ENCODE measurements at places on chromosomes 2 and 18.

- no peak for DNase-seq
Measured at GRCh38 chr2:105278654-105279053, 37.1 kb downstream of the GPR45 start.

- no peak for DNase-seq
Measured at GRCh38 chr18:32380559-32380958, 90.1 kb downstream of the GAREM1 start.

DNA sequence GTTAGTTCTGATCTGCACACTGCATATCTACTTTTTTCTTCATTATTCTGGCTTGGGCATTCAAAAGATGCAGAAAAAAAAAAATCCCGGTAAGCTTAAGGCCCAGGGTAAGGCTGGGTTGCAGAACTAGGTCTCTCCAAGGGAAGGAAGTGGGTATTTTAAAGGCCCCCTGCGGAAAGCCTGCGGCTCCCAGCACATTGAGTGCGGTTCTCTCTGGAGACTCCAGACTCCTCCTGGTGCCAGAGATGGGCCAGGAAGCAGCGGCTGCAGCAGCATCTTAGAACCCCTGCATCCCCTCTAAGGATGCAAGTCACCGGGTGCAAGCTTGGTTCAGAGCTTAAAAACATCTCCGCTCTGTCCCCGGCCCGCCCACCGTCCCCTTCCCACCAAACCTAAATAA is 49.5 kb downstream of the TGIF1 start:
- no peak for DNase-seq

DNA sequence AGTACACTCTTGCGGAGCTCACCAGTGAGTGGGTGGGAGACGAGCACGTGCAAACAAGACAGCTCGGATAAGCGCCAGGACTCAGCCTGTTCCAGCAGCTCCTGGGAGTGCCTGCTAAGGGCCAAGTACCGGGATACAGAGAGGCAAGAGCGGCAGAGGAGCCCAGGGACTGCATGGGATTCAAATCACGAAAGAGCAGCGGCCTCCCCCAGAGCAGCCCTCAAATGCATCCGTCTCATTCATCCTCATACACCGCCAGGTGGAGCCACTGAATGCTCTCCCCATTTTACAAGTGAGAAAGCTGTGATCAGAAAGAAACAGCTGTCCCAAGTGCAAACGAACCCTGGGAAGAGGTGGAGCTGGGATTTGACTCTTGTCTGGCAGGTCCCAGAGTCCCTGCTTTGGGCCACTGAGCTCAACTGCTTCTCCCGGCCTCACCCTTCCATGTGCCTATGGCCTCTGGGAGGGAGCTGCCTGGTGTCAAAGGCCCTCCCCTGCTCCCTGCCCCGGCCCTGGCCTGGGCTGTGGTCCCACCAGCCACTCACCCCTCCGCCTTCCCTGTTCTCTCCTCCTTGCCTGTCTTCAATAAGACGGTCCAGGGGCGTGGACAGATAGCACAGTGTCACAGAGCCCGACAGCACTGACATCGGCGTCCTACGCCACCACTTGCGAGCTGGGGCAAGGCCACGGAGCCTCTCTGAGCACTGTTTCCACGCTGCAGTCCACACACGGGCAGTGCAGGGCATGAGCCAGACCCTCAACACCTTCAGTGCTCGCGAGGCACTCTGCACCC is 72.8 kb upstream of the TAF1B start:
- DNase-seq = no peak

All from glomerular endothelial cell (primary cell).